Amygdala (tissue), 56 donors: ENCODE measurements at places on chromosomes 3 and 15.
A peak's percentile ranks its signal among the peaks of the same experiment; 100 is the strongest.

DNA sequence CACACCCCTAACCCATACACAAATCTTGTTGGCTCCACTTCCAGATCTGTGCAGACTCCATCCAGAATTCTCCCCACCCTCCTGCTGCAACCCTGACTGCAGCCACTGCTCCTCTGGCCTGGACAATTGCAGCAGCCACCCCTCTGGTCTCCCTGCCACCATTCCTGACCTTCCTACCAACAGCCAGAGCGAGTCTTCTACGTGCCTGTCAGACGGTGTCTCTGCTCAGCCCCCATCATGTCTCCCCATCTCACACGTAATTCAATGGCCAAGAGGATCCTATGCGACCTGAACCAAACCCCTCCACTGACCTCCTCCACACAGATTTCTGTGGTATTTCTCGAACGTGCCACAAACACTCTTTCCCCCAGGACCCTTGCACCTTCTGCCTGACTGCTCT is 103.3 kb downstream of the TPRA1 start:
- no peak for DNase-seq

DNA sequence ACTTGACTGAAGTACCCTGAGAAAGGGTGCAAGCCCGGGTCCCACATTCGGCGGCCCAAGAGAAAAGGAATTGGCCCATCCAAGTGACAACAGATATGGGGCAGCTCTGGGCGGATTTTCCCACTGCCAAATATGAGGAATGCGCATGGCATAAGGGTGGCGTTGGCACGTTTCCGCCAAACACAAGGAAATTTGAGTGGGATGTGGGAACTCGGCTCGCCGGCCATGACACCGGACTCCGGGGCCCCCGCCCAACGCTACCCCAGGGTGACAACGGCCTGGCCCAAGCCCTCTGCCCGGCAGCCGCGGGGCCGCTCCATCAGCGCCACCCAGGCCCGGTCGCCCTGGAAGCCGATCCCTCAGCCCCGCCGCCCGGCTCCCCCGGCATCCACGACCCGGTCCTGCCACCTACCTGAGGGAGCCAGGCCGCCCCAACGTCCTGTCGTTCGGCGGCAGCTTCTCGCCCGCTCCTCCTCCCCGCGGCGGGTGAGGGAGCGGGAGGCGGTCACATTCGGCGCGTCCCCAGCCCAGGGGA is 449 bp downstream of the RAF1 start:
- DNase-seq: peak; percentile 58

DNA sequence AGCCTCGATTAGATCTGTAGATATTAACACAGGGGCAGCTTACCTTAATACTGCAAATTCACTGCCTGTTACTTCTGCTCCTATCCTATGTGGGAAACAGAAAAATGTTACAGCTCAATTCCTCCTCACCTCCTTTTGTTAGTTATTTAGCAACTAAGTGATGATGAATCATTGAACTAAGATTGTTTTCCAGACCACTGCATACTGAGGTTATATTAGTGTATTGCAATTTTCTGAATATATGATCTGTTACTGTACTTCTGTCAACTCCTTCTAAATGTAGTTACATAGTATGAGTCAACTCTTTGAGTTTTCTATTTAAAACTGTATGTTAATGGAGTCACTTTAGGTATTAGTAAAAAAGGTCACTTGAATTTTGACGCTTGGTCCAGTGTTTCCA is 331.5 kb upstream of the SLCO3A1 start:
- no peak for DNase-seq

DNA sequence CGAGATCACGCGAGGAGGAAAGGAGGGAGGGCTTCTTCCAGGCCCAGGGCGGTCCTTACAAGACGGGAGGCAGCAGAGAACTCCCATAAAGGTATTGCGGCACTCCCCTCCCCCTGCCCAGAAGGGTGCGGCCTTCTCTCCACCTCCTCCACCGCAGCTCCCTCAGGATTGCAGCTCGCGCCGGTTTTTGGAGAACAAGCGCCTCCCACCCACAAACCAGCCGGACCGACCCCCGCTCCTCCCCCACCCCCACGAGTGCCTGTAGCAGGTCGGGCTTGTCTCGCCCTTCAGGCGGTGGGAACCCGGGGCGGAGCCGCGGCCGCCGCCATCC is 1.1 kb upstream of the SETD5 start:
- DNase-seq: no peak

DNA sequence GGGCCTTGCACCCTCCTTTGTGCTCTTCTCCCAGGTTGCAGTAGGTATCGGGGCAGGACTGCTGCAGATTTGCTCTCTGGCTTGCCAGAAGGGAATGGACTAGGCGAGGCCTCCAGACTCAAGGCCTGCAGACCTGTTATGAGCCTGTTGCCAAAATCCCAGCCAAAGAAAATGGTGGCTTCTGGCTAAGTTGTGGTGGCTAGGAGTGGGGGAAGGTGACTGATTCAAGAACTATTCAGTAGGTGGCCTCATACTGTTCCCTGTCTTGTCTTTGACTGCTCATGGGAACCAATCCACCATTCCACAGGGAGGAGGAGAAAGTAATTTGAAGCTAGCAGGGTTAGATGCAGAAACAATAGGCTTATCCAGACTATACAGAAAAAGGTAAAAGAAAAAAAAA is 380.4 kb upstream of the PROK2 start:
- no peak for DNase-seq

- no peak for DNase-seq
Measured at GRCh38 chr3:14946236-14946635, 1.1 kb upstream of the NR2C2 start.

DNA sequence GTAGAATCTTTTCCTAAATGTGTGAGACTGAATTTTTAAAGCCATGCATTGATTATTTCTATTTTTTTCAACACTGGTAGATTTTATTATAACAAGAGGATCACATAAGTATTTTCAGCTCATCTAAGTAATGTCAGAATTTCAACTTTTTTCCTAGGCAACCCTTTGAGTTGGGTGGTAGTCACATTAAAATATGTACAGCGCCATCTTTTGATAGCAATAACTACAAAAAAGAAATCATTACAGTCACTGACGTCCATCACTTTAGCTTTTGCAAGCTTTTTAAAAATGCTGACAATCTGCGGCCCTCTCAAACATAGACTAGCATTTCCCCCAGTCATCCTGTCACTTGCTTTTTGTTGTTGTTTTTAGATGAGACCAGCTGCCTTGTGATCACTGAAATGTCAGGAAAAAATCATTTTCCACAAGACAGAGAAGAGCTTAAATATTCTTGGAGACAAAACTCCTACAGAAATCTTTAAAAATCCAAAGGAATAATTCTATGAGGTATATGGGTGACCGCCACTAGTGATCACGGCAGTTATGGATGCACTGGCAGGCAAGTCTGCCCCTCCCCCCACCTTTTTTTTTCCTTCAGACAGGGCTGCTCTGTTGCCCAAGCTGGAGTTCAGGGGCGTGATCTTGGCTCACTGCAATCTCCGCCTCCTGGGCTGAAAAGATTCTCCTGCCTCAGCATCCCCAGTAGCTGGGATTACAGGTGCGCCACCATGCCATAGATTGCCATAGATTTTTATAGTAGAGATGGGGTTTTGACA is 384.0 kb upstream of the KCNMB2 start:
- no peak for DNase-seq

GRCh38 chr15:89119489-89120478 is 31.5 kb downstream of the ABHD2 start:
- no peak for DNase-seq

DNA sequence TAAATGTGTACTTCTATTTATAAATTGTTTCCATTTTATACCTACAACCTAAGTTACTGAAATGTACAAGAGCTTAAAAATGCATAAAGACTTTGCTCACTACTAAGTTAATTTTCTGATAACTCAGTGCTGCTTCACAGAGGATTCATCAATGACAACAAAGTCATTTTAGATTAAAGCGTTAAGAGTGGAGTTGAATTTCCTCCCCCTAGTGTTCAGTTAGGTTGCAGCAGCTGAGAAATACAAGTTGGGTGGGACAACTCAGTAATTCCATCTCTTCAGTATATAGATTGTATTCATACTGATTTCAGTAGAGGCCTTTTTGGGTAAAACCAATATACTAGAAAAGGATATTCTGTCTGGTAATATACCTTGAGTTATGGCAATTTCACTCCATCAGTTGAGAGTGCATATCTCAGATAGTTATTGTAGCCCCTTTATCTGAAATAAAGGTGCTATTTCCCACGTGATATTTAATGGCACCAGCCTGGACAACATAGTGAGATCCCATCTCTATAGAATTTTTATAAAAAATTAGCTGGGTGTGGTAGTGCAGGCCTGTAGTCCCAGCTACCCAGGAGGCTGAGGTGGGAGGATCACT is 6.9 kb upstream of the RPL35A start:
- no peak for DNase-seq

DNA sequence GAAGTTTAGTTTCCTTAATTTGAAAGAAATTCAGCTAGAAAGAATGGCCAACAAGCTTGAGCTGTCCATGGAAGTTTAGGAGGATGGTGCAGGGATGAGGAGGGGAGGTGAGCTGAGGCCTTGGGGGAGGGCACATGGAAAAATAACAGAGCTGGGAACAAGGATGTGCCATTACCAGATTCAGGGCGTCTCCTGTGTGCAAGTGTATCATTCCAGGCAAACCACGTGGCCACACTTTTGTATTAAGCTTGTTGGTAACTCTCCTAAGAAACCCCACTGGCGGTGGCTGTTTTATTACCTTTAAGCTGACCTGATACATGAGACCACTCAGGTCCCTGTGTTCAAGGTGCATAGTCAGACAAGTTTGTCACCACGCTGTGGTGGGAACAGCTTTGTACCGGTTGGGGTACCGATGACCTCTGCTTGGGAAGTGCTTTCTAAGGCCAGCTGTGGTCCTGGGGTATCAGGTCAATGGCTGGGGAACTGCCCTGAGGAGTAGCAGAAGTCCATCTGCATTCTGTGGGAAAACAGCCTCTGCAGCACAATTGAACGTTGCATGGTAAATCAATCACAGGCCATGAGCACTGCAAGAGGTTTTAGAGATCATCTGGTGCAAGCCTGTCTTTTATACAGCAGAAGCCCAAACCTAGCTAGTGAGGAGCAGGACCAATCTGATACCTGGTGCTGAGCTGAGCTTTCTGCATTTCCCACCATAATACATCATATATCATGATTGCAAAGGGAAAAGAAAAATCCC is 235.5 kb downstream of the THSD4 start:
- no peak for DNase-seq

DNA sequence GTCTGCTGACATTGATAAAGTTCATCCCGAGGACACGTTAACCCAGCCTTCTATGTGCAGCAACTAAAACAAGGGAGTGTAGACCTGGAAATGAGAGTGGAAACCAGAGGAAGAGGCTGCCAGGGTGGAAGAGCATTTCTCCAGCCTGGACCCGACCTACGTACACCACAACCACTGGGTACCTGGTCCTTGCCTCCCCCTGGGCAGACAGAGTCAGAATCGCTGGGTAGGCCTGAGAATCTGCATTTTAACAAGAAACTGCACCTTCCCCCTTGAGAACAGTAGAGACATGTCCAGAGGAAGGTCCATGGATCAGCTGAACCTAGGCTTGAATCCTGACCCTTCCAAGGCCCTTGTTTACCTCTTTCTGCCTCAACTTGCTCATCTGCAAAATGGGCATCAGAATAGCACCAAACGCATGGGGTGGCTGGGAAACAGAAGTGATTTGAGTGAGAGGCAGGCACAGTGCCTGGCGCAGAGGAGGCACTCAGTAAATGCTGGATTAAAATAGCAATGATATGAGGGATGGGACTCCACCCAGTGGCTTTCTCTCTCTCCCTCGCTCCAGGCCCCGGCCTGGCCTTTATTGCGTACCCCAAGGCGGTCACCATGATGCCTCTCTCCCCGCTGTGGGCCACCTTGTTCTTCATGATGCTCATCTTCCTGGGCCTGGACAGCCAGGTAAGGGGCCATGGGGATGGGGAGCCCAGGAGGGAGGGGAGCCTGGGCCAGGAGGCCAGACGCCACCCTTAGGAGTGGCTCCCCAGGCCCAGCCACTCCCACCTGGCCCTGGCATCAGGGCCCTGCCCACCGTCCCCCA is 66.9 kb upstream of the SLC6A1 start:
- DNase-seq: no peak

- peak; percentile 43 for DNase-seq
Measured at GRCh38 chr3:73511571-73512525, 112.9 kb downstream of the PDZRN3 start.

- no peak for DNase-seq
Measured at GRCh38 chr3:171266034-171266739, 194.0 kb downstream of the TNIK start.

GRCh38 chr15:33161209-33161608 is 33.3 kb downstream of the FMN1 start:
- no peak for DNase-seq

- no peak for DNase-seq
Measured at GRCh38 chr15:84790676-84791075, 26.5 kb upstream of the ALPK3 start.

DNA sequence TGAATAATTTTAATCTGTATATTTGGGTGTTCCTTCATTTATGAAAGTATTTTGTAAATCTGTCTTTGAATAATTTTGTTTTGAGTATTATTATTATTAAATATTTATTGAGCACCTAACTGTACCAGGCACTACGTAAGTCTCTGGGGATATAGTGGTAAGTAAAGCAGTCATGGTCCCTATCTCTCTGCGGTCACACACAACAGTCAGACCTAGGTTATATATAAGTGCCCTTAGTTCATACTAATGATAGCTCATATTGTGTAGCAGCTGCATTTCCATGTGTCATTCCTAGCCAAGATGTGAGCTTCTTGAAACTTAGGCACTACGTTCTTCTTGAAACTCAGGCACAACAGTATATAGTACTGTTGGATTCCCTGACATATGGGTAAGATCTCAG is 12.4 kb downstream of the NKTR start:
- DNase-seq: no peak

- no peak for DNase-seq
Measured at GRCh38 chr15:39243396-39243795, 337.5 kb upstream of the THBS1 start.

DNA sequence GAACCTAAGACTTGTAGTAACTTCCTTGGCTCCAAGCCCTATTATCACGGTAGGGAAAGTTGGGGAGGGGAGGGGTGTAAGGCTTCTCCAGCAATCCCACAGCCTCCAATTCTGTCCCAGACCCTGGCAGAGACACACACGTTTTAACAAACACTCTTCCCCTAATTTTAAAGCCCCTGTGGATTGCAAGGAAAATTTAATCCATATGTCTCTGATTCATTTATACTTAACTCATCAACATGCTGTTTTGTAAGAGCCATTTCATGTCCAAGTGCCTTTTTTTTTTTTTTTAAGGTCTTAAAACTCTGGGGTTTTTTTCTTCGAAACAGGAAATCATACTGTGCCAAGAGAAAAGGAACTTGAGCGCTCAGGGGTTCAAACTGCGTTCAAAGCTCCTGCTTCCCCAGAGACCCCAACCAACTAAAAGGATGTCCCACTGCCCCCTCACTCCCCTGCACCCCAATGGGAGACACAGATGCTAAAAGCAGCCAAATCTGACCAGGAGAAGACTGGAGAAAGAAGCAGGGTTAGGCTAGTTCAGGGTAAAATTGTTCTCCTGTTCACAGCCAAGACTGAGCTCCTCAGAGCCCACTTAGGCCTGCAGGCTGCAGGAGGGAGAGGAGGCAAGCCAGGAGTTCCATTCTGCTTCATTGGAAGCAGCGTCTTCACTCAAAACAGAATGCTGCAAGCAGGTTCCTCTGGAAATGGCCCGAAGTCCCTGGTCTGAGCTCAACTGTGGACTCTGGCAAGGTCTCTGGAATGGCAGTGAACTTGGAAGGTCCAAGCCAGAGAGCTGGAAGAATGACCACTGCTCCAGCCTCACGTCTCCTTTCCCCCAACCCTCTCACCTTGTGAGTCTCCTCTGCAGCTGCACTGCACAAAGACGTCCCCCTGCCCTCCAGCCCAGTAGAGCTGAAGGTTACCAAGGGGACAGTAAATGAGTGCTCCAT is 172.5 kb downstream of the NTRK3 start:
- no peak for DNase-seq

- DNase-seq: no peak
Measured at GRCh38 chr3:177426878-177427495, 229.7 kb upstream of the TBL1XR1 start.

- no peak for DNase-seq
Measured at GRCh38 chr15:91940496-91941381, 87.2 kb downstream of the SLCO3A1 start.
